Smooth muscle cell of the brain vasculature (primary cell): ENCODE measurements at places on chromosomes 2 and 18.

- no peak for DNase-seq
Measured at GRCh38 chr2:169110419-169110818, 41.1 kb downstream of the DHRS9 start.

DNA sequence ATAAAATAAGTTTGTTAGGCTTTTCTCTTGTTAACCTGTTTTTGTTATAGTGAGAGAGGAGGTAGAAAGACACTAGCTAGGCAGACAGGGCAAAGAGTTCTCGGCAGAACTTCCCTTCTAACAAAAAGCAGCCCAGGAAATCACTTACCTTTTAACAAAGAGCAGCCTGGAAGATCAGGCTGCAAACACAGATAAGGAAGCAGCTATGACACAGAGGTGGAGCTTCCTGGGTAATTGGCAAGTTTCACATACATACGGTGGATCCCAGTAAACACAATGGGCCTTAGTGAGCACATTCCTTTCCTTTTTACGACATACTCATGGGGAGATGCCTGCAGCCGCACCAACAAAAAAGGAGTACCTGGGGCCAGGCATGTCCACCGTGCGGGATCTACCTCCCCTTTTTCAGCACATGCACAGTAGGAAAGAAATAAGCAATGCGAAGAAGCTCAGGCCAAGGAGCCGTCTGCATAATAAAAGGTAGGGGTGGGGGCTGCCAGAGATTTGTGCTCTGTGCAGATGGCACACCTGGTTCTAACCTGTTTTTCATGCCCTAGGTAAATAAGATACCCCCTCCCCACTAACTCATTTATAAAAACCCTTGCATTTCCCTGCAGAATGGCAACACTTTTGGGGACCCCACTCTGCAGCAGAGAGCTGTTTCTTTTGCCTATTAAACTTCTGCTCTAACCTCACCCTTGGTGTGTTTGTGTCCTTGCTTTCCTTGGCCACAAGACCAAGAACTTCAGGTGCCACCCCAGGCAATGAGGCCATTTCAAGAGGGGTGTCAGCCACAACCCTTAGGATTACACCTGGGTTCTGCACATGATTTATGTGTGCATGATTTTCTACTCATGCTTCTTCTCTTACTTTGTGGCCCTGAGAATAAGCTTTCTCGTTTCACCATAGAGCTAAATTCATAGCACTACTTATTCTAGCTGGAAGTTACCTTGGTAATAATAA, 26.5 kb downstream of the MDH1 start:
- DNase-seq = no peak

- DNase-seq = no peak
Measured at GRCh38 chr2:52178845-52179244, 1146.9 kb upstream of the NRXN1 start.

DNA sequence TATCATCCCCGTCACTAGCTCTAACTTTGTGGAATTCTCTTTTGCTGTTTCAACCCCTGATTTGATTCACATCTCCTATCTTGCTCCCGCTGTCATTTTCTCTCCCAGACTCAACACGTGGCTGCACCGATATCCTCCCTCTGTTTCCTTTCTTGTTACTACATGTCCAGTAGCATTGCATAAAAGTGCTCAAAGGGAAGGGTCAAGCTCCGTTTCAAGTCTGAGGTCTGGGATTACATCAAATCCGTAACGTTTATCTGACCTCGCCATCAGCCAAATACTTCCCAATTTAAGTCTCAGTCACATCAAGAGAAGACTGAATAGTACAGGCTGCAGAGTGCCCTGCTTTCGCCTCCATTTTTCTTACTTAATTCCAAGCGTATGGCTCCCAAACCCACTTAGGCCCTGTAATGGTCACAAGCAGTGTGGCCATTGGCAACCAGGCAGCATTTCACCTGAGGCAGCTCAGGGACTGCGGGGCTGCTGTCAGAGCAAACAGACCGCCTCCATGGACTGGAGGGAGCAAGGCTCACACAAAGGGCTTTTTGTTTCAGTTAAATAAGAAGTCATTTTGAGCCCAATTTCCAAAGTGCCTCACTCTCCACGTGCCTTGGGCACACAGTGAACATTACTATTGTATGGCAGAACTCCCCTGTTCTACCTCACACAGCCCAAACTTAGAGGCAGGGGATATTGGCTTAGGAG, 217.8 kb downstream of the BCL11A start:
- DNase-seq = no peak

DNA sequence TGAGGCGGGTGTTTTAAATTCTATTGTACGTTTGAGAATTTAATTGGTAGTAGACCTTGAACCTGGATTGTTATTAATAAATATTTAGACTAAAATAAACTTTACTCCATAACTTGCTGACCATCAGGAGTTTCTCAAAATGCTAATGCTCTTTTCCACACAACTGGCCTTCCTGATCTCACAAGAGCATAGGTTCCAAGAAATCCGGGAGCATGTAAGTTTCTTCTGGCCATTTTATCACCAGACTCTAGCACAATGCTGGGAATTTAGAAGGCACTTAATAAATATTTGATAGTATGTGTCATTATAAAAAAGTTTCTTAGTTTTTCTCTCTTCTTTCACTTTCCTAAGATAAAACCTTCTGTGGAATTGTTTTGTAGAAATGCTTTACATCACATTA, 2047.1 kb downstream of the SUCLG1 start:
- DNase-seq = no peak

- DNase-seq = no peak
Measured at GRCh38 chr2:165369131-165369897, 100.2 kb upstream of the CSRNP3 start.

DNA sequence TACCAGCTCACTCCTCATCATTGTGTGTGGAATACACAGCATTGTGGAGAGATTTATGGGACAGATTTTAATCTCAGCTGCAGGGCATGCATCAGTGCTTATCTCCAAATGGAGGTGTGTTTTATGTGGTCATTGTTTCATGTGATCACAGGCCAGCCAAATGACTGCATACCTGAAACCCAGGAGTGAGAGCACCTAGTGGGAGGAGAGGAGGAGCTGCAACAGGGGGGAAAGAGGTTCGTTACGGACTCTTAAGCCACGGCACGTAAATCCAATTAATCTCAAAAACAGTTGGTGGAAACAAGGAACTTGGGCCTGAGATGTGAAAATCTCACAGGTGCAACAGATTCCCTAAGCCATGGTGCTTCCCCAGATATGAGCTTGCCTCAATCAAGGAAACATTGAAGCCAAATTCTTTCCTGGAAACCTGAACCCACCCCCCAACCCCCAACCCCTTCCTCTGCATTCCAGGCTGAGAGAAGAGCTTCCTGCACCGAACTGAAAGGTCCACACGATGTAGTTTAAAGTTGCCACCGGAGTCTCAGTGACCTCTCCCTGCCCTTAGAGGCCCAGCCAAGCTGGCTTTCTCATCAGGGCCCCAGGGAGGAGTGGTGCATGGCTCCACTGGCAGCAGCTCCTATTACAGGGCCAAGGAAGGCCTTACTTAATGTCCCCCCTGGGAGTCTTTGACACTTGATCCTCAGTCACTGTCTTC, 167.4 kb downstream of the C1D start:
- DNase-seq = no peak

DNA sequence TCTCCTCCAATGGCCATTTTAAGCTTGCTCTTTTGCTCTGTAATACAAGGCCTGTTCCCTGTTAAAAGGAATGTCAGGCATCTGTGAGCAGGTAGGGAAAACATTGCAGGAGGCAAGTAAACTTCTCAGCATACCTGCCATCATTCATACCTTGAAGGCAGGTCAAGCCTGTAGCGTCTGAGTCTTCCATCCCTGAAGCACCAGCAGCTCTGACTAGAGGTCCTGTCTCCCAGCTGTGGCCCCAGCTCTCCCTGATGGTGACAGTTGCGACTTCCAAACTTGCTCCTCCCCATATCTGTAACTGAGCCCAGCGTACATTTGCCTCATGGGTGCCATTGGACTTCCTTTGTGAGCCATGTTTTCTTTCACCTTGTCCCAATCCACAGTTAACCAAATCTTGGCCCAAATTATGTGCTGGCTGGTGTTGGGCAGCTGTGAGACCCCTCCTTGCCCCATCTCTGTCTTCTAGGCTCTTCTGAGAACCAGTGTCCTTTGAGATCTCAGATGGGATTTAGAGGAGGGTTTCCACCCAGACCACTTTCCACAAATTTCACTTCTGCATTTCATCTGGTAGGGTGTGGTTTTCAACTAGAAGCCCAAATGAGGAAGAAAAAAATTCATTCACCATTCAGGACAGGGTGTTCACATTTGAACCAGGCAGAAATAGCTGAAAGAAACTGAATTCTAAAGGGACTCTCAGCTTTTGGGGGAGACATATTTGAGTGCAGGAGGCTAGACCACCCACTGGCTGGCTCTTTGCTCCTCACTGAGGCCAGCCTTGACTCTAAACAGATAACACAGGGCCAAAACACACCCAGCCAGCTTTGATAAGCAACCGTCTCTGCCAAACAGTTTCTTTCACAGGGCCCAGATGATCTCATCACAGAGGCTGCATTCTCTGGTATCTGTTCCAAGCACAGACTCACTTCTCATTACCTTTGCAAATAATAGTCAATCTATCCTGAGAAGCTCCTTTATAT, 66.4 kb upstream of the MSH2 start:
- DNase-seq = no peak

GRCh38 chr2:33134086-33134771, 187.5 kb downstream of the LTBP1 start:
- DNase-seq = peak; percentile 94
